Islet precursor cell (in vitro differentiated cells): ENCODE measurements at places on chromosomes 3 and 15.
A peak's percentile ranks its signal among the peaks of the same experiment; 100 is the strongest.

DNA sequence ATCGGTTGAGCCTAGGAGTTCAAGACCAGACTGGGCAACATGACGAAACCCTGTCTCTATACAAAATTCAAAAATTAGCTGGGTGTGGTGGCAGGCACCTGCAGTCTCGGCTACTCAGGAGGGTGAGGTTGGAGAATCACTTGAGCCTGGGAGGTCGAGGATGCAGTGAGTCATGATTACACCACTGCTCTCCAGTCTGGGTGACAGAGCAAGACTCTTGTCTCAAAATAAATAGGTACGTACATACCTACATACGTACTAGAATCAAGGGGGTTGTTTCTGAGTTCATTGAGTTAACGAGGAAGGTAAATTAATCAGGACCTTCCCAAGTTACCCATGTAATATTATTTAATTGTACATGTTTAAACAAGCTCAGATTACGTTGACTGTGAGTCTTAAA, 97.5 kb downstream of the CHL1 start:
- no peak for DNase-seq

GRCh38 chr3:47225310-47225906, 57.2 kb downstream of the KIF9 start:
- no peak for DNase-seq

GRCh38 chr3:154310840-154311239, 13.4 kb downstream of the DHX36 start:
- no peak for DNase-seq

DNA sequence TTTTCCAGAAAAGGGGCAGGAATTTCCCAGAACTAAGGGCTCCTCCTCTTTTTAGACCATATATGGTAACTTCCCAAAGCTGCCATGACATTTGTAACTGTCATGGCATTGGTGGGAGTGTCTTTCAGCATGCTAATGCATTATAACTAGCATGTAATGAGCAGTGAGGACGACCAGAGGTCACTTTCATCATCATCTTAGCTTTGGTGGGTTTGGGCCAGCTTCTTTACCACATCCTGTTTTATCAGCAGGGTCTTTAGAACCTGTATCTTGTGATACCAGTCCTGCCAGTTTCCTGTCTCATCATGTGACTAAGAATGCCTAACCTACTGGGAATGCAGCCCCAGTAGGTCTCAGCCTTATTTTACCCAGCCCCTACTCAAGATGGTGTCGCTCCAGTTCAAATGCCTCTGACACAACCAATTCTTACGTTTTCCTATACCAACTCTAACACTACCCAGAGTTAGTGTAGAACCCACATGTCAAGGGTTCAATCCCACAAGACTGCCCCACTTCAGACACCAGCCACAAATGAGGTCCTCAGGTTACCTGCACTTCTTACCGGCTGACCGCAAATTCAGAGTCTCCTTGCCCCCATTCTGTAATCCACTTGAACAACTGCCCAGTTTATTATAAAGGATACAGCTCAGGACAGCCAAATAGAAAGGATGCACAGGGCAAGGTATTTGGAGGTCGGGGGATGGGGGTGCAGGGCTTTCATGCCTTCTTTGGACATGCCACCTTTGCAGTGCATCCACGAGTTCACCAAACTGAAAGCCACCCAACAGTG, 17.7 kb downstream of the FOXB1 start:
- DNase-seq: peak; percentile 68
